ENCODE measurements at places on chromosomes 3 and 15. TPM values are rescaled to one million over a fixed set of nuclear protein-coding genes. Genes with fewer than 3 reads are reported as not detected.

Gene ITGA11
- 2.8 TPM for total RNA-seq

Gene CATSPER2
- 0.50 TPM for total RNA-seq

Gene STARD5
- 1.5 TPM for total RNA-seq

Gene DPPA4
- not detected for total RNA-seq

Gene RAB11A
- 267 TPM for total RNA-seq

Measured in A549 treated with dexamethasone at 1 μM for 4 hours (cell line).